Osteocyte (in vitro differentiated cells): ENCODE measurements at places on chromosomes 6 and 20. TPM values are rescaled to one million over a fixed set of nuclear protein-coding genes. Genes with fewer than 3 reads are reported as not detected.

DNA sequence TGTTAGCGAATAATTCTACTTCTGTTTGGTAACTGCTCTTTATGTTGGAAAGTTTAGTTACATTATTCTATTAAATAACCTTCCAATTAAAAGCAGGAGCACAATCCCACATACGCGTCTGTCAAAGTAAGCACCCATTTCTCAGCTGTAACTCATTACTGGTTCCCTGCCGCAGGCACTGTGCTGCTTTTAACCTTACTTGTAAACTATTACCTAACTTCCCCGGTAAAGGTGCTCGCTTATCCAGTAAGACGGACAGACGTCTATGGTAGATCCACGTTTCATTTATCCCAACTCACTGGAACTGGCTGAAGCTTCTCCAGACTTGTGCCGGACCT is 529 bp upstream of the ENPP4 start:
- no peaks in the 10 kb centered on the region for H3K36me3 ChIP-seq
- H3K27ac ChIP-seq, result no peak overlapping the region
- DNase-seq, result no peak
- peaks cover 51% of the 10 kb centered on the region for H3K27me3 ChIP-seq
- peaks cover 7% of the 10 kb centered on the region for H3K4me1 ChIP-seq

- peaks cover 7% of the 10 kb centered on the region for H3K4me1 ChIP-seq
- no peaks in the 10 kb centered on the region for H3K36me3 ChIP-seq
- H3K27ac ChIP-seq, result no peak overlapping the region
- no peaks in the 10 kb centered on the region for H3K27me3 ChIP-seq
Observed at GRCh38 chr20:19727251-19727847, 30.7 kb upstream of the RIN2 start.

GRCh38 chr6:125714441-125715090 is 34.9 kb upstream of the HEY2 start:
- no peaks in the 10 kb centered on the region for H3K27me3 ChIP-seq
- peaks cover 12% of the 10 kb centered on the region for H3K36me3 ChIP-seq
- H3K27ac ChIP-seq, result no peak overlapping the region
- no peak overlapping the region for H3K4me3 ChIP-seq
- H3K4me1 ChIP-seq, result peaks cover 37% of the 10 kb centered on the region
- no peak for DNase-seq

DNA sequence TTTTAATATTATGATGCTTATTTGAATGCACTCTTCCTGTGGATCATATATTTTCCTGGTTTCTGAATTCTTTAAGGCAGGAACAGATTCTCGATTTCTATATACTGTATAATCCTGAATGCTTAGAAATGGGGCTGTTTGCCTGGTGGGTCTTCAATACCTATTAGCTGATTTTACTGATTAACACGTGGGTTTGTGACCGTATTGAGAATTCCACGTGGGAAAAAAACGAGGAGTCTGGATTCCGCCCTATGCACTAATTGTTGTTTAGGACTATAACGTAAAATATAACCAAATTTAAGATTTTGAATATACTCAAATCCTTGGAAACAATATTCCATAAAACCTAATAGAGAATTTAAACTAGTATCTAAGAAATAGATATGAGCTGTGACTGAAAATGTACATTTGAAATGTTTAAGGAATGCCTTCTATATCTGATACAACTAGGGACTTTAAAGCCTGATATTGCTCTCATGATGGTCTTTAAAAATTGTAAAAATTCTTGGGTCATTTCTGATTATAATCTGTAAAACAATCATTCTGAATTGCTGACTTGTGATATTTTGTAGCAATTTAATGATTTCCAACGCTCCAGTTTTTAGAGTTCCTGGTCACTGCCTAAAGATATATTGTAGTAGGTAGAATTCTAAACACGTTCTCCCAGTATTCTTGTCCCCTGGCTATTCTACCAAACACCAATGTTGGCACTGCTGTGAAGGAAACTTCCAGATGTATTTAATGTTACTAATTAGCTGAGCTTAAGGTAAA is 93.6 kb upstream of the NOX3 start:
- no peaks in the 10 kb centered on the region for H3K4me1 ChIP-seq
- peaks cover 22% of the 10 kb centered on the region for H3K27me3 ChIP-seq
- H3K4me3 ChIP-seq, result no peak overlapping the region
- no peak overlapping the region for H3K27ac ChIP-seq

DNA sequence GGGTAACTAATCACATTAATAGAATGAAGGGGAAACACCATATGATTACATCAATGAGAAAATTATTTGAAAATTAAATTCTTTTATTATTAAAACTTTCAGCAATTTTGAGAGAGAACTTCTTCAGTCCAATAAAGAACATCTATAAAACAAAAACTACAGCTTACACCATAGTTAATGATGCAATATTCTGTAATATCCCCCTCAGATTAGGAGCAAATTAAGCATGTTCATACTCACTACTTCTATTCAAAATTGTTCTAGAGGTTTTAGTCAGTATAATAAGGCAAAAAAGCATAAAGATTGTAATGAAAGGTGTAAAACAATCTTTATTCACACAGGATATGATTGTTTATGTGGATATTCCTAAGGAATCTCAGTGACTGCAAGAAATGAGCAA is 465.4 kb downstream of the CD109 start:
- H3K4me1 ChIP-seq, result no peaks in the 10 kb centered on the region
- peaks cover 15% of the 10 kb centered on the region for H3K27me3 ChIP-seq
- no peak for DNase-seq
- no peak overlapping the region for H3K4me3 ChIP-seq
- H3K36me3 ChIP-seq, result no peaks in the 10 kb centered on the region
- no peak overlapping the region for H3K27ac ChIP-seq

- no peak overlapping the region for H3K27ac ChIP-seq
- H3K4me3 ChIP-seq, result no peak overlapping the region
- no peaks in the 10 kb centered on the region for H3K36me3 ChIP-seq
Observed at GRCh38 chr20:56601166-56601565, 27.9 kb upstream of the TFAP2C start.

DNA sequence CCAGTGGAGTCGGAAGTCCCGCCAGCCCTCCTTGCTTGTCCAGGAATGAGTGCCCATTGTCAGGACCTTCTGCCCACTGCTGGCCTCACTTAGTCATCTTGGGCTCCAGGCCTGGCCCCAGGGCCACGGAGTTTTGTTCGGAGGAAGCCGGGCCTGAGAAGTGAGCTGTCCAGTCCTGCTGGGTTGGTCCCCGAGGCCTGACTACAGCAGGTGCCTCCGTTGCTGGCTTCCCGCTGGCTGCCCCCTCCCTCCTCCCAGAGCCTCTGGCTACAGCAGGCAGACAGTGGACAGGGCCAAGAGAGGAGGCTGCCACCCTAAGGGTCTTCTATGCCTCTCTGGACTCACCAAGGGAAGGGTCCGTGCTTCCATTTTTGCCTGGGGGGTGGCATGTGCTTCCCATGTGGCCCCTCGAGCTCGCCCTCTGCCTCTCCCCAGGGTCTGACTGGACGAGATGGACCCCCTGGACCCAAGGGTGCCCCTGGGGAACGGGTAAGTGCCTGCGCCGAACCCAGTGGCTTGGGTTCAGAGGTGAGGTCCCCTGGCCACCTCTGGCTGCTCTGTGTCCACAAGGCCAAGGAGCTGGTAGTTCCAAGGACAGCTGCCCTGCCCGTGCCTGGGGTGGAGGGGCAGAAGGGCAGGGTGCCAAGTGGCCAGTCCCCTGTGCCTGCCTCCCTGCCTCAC is 2.8 kb downstream of the COL9A3 start:
- DNase-seq, result no peak
- no peaks in the 10 kb centered on the region for H3K36me3 ChIP-seq
- H3K4me1 ChIP-seq, result peaks cover 45% of the 10 kb centered on the region
- H3K4me3 ChIP-seq, result no peak overlapping the region
- H3K27ac ChIP-seq, result no peak overlapping the region

Gene LY6G6C
- not detected in 2 replicates for total RNA-seq
